ENCODE measurements at places on chromosomes 3 and 15.

GRCh38 chr3:163957072-163957471 lies 1121.2 kb downstream of the SI start:
- DNase-seq: no peak

DNA sequence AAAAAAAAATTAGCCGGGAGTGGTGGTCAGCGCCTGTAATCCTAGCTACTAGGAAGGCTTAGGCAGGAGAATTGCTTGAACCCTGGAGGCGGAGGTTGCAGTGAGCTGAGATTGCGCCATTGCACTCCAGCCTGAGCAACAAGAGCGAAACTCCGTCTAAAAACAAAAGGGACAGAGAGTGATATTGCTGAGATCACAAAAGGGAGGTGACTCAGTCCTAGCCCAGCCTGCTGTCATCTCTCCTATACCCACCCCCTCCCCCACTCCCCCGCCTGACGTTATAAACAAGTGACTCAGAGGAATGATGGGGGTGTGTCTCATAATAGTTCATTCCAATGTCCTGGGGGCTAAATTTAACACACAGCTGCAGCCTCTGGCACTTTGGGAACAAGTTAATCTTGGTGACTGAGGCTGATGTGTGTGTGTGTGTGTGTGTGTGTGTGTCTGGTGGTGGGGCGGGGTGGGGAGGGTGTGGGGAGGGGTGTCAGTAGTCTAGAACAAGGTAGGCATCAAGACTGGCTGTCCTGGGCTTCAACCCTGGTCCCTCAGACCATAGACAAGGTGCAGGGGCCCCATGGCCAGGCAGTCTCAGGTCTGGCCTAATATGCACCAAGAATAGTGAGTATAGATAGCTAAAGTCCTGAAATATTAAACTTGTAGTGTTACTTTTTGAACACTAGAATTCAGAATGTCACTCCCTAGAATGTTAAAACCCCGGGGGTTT lies 1.3 kb upstream of the KLHL40 start:
- DNase-seq: no peak

- no peak for DNase-seq
Observed at GRCh38 chr15:42080919-42081830, 13.2 kb downstream of the PLA2G4D start.

- DNase-seq: no peak
Observed at GRCh38 chr3:108664266-108664665, 74.7 kb downstream of the DZIP3 start.

- peak; percentile 36 for DNase-seq
Observed at GRCh38 chr3:8970971-8971589, 7.8 kb upstream of the RAD18 start.

DNA sequence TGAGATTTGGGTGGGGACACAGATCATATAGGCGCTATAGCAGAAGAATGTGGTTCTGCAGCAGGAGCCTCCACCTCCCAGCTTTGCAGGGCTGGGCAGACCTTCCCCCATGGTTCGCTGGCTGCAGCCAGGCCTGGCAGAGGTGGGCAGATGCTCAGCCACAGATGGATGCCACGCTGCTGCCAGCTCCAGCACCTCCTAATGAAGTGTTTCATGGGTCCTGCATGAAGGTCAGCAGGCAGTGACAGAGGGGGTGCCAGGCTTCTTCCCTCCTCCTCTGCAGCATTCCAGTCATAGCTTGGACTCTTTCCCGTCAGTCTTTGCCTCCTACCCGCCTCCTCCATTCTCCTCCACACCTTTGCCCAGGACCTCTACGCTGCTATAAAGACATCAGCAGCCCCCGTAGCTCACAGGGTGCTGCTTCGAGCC lies 85.9 kb downstream of the SLCO3A1 start:
- no peak for DNase-seq

DNA sequence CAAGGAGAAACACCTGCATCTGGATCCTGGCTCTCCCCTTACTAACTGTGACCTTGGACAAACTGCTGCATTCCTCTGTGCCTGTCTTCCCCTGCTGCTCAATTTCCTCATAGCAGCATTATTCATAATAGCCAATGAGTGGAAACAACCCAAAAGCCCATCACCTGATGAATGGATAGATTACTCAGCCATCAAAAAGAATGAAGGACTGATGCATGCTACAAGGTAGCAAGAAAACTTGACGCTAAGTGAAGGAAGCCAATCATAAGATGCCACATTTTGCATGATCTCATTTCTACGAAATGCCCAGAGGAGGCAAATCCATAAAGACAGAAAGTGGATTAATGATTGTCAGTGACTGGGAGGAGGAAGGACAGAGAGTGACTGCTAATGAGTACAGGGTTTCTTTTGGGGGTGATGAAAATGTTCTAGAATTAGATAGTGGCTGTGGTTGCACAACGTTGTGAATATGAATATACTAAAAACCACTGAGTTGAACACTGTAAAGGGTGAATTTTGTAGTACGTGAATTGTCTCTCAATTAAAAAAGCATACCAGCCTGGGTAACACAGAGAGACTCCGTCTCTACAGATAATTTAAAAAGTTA lies 11.2 kb downstream of the IGDCC4 start:
- no peak for DNase-seq

DNA sequence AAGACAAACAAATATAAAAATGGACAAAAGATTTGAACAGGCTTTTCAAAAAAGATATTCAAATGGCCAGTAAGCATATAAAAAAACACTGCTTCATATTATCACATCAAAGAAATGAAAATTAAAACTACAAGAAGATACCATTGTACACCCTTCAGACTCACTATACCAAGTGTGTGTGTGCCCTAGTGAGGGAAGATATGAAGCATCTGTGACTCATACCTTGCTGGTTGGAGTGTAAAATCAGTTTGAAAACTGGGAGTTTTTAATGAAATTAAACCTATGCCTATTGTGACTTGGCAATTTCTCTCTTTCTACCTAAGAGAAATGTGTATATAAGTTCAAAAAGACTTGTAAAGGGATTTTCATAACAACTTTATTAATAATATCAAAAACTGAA lies 23.5 kb upstream of the SLC15A2 start:
- DNase-seq: no peak

DNA sequence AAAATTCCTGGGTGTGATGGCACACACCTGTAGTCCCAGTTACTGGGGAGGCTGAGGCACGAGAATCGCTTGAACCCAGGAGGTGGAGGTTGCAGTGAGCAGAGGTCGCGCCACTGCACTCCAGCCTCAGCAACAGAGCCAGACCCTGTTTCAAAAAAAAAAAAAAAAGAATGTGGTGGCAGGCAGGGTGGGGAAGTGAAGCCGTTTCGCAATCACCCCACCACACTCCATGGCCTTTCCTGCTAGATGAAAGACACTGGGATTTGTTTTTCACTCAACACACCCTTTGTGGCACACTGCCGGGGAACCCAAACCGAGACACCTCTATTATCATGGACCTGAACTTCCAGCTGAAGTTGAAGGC lies 172.4 kb upstream of the IQSEC1 start:
- no peak for DNase-seq

- DNase-seq: no peak
Observed at GRCh38 chr3:195421400-195421799, 21.4 kb downstream of the ACAP2 start.

DNA sequence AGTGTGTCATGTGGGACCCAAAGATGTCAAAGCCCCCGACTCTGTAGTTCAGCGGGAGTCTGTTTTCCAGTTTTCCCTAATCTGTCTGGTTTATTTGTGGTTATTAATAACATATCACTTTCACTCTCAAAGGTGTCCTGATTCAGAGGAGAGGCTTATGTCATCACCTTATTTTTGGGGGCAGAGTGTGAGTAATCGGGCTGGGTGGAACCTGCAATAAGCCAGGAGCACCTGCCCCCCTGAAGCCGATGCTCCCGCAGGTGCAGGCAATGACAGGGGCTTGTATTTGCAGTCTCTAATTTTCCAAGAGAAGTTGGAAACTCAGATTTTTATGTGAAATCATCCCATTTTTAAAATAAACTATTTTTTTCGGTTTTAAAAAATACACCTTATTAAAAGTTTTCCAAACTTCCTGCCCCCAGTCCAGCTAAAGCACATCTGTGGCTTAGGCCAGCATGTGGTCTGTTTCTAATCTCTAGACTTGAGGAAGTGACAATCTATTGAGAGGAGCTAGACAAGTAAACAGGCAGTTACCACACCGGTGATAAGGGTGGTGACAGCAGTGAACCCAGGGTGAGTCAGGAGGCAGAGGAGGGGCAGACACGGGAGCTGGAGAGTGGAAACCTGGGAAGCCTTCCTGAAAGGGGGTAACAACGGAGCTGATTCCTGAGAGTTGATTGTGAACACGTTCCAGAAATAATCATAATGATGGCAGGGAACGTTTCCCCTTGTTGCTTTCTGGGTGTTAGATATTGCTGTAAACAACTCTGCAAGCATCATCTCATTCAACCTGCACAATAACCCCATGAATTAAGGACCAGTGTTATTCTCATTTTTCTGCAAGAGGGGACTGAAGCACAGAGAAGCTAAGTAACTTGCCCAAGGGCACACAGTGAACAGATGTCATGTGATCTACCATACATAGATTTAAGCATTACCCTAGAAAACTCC lies 37.2 kb downstream of the BHLHE40 start:
- DNase-seq: no peak

DNA sequence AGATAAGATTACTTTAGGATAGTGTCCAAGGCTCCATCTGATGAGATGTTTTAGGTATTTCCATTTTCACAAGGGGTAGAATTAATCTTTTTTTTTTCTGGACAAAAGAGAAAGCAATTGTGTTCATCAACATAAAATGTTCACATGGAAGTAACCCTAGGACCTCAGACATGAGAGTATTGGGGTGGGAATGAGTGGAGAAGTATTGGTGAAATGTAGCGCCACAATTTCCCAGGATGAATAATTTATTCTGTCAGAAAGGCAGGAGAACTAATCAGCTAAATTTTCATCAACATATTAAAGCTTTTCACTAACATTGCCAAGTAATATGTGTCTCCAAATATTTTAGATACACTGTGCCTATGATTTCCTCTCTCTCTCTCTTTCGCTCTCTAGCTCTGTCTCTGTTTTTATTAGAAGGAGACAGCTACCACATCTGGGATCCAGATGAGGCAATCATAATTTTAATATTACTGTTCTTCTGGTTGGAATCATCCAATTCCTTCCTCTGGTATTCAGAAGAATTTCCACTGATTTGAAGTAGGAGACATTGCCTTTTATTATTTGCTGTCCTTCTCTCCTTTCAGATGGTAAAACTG lies 21.6 kb upstream of the ZNF280D start:
- no peak for DNase-seq

GRCh38 chr15:48603922-48604321 lies 41.6 kb downstream of the FBN1 start:
- DNase-seq: no peak

- no peak for DNase-seq
Observed at GRCh38 chr3:38726751-38727150, 77.3 kb upstream of the SCN5A start.

- no peak for DNase-seq
Observed at GRCh38 chr3:87771337-87772192, 287.2 kb downstream of the CGGBP1 start.

DNA sequence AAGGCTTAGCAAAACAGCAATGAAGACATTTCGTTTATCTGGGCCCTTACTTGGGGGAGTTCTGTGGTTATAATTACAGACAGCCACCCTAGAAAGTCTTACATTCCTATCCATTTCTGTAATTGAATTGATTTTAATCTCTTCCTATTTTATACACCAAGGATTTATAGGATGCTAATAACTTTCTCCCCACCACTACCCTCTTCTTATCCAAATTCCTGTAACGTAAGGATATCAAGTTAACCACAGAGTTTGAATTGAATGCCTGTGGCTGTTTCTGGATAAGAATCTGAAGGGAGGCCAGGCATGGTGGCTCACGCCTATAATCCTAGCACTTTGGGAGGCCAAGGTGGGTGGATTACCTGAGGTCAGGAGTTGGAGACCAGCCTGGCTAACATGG lies 78.6 kb downstream of the MLH1 start:
- no peak for DNase-seq

DNA sequence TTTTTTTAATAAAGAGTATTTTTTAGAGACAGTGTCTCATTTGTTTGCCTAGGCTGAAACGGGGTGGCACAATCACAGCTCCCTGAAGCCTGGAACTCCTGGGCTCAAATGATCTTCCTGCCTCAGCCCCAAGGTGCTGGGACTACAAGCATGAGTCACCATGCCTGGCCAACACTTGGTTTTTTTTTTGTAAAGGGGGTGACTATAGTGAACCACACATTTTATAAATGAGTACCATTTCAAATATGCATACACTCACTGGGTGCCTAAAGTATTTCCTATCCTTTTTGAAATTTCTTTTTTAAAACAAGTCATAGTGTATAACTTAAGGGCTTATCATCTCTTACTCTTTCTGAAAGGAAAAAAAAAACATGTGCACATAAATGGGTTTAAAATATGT lies 325.2 kb upstream of the MEIS2 start:
- DNase-seq: no peak

DNA sequence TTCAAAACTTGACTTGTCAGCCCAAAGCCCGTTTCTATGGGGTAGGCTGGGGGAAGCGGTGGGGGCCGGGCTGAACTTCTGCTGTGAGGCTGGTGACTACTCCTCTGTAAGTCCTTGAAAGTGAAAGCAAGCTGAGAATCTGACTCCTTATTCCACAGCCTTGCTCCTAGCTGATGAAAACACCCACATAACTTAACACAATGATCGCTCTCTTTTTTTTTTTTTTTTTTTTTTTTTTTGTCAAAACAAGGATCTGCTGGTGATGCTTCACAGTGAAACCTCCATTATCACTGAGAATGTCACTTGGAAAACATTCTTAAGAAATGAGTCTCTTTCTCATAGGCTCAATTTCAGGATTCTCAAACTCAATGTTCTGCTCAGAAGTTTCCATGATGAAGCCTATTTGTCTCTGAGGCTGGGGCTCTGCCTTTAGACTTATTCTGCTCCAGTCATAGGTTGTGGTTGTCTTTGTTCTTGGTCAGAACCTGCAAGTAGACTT lies 31.4 kb upstream of the TKT start:
- DNase-seq: no peak

DNA sequence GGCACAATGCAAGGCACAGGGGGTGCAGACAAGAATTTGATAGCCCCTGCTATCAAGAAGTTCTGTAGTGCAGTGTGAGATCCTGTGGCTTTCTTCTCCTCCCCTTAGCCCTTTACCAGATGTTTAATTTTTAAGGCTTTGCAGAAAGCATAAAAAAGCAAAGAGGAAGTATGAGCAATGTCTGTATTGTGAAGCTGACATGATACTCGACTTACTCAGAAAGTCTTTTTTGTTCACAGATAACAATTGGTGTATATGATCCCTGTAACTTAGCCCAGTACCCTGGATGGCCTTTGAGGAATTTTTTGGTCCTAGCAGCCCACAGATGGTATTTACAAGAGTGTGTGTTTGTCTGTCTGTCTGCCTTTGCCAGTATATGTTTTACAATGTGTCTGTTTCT lies 58.9 kb downstream of the ATG7 start:
- no peak for DNase-seq

DNA sequence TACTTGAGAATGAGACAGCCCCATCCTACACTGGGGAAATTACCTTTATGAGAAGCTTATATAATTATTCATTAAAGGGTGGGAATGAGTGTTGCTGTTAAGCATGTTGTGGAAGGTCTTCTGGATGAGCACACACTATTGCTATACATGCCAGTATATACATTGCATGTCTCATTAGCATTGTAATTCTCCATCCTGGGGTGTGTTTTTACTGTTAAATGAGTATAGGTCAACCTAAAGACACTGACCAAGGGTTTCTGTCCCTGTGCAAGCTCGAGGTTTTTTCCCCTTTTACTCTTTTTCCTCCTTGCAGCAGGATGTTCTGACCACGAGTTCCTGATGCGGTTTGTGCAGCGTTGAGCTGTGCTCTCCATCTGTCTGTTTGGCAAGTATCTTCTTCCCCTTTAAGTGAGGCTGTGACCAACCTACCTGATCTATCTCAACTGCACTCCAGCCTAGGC lies 7.2 kb upstream of the IVD start:
- no peak for DNase-seq

- DNase-seq: no peak
Observed at GRCh38 chr3:120244834-120245225, 40.2 kb downstream of the GPR156 start.

All from stimulated activated CD8-positive, alpha-beta memory T cell treated with anti-CD3 and anti-CD28 coated beads, Interleukin-15, amount 100 ng/mL, for 24 hours (primary cell).